Right ventricle myocardium superior (tissue), 1 donor: ENCODE measurements at places on chromosomes 7 and 10.

DNA sequence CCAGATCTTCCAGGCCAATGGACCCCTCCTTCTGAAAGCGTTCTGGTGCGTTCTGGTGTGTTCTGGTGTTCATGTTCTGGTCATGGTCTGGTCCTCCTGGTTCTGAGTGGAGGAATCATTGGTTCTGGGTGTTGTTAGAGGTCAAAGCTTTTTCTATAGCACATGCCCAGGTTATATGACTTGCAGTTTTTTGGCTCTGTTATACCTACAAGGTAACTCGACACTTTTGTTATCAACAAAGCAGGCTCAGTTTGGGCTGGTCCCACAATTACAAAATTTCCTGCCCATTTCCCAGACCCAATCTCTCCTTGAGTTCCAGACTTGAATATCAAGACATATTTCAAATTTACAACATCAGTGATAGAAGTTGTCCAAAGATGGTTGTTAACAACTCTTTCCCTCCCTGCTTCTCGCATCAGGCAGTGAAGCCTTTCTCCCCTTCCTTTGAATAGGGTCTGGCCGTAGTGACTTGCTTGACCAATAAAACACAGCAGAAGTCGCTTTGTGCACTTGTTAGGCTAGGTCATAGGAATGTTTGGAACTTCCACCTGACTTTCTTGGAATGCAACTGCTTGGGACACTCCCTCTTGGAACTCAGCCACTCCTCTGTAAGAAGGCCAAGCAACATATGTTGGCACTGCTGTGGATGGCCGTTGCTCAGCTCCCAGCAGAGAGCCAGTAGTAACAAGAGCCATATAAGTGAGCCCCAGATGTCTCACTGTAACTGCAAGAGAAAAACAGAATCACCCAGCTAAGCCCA lies 83.1 kb upstream of the STEAP1B start:
- DNase-seq, result no peak

- DNase-seq, result peak; percentile 77
These were observed 101.5 kb downstream of the RNF216 start for GRCh38 chr7:5679813-5680473.

DNA sequence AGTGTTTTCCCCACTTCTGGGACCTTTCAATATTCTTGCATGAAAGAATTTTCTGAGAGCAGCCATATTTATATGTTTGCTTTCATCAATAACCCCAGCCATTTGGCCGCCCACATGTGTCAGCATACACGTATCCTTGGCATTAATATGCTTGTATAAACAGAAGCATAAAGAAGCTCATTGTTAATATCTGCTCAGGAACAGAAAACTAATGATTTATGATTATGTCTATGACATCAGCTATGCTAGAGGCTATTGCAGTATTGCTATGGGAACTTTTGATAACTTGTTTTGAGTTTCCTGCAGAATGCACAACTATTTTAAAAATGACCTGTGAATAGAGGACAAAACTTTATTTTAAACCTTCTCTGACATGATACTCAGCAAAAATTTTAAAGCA lies 300.9 kb upstream of the MTPN start:
- no peak for DNase-seq

DNA sequence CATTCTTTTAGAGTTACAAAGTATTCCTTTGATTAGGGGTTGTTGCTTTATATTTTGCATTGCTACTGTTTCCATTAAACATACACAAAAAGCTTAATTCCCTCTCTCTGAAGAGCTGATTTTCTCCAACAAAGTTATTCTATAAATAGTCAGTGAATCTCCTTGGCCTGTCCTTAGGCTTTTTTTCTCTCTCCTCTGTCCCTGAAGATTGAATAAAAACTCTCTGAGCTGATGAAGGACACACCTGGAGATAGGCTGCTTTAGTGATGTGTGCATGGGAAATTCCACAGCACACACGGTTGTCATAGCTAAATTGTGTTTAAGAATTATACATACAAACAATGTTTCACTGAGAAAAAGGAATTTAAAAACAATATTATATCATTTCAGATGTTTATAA lies 90.5 kb upstream of the TMEM106B start:
- DNase-seq, result no peak

GRCh38 chr7:130970196-130970595 lies 236.2 kb upstream of the KLF14 start:
- DNase-seq, result no peak

GRCh38 chr10:123683459-123683858 lies 17.3 kb downstream of the GPR26 start:
- DNase-seq, result no peak

DNA sequence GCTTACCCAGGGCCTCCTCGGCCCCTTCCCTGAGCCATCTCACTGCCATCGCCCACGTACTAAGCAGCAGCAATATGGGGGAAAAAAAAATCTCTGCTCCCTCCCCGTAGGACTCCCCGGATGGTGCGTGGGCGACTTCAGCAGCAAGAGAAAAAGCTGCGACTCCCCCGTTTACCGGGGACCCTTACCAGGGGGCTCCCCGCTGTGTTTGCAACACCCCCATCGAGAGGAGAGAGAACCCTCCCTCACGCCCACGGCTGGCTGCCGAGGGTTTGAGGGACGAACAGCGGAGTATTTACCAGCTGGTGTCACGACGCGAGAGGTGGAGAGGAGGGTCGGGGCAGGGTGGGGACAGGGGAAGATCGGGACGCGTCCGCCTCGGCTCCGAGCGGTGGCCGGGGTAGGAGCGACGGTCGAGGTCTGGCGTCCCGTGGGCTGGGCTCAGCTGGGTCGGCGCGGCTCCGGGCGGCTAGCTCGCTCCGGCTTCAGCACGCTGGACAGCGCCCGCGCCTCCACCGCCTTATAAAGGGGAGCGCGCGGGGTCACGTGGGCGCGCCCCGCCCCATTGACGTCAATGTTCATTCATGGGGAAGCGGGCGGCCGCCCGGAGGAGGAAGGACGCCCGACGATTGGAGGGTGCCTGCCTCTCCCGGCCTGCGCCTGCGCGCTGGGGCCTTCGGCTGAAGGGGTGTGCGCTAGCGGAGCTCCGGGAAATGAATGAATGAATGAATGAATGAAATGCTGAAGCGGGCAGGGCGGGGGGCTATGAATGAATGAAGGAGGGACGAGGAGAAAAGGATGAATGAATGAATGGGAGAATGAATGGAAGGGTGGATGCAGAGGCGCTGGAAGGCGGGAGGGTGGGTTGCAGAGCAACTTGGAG lies at the start of gene VGF:
VGF (minus strand) TSS at position 495 of the 883 bp plus-strand sequence. CDS start 726 bp downstream, outside the sequence.
- DNase-seq, result peak; percentile 96

GRCh38 chr10:24303522-24304310 lies 94.8 kb downstream of the KIAA1217 start:
- DNase-seq, result no peak

DNA sequence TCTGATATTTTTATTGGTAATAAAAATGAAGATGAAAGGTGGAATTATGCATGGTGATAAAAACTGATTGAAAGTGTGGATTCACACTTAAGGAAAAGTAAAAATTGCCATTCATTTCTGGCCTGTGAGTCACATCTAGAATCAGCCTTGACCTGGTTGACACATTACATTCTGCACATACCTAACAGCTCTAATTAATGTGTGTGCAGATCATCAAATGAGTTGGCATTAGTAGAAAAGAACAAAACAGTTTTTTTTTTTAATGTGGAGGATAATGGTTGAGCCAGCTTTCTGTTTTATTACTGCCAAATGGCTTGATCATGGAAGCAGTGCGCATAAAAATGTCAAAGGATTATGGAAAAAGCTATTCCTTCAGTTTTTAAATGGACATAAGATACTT lies 142.6 kb upstream of the TMEM196 start:
- no peak for DNase-seq

DNA sequence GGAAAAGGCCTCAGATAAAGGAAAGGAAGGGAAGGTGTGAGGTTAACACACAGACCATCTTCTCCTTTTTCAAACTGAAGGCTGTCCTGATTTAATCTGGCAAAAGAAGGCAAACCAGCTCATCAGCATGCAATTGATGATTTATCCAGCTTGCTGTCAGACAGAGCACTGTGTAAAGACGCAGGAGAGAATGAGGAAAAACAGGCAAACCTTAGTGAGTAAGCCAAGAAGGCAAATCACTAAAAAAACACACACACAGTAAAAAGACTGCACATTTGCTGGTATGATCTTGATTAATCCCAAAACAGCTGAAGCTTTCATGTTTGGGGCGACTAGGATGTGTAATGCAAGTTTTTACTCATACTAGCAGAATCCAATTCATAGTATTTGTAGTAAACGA lies 65.8 kb upstream of the SKAP2 start:
- DNase-seq, result no peak

GRCh38 chr10:132810141-132810806 lies 24.3 kb upstream of the NKX6-2 start:
- peak; percentile 10 for DNase-seq

DNA sequence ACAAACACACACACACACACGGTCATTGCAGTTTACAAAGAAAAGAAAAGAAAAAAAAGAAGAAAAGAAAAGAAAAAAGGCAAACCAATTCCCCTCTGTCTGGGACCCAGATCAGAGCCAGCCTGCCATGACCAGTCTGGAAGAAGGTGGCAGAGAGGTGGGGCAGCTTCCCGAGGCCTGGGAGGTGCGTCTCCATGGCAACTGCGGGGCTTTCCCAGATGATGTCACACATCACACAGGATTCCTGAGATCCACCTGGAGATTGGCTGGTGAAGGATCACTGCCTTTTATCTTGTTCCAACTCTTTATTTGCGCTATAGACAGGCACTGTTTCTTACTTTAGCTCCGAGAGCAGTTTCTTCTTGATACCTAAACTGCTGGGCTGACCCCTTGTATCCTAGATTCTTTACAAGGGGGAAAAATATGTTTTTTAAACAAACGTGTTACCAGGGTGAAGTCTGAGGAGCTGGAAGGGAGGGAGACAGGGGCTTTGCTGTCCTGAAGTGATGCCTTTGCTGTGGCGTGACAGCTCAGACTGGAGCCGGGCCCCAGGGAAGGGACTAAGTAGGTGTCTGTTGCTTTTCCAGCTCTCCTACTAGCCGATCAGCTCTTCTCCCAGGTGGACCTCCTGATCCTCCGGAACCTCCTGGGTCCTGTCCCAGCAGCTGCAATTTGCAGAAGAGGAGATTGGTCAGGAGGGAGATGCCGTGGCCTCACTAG lies 298.5 kb downstream of the KLF6 start:
- DNase-seq, result no peak

GRCh38 chr10:31906039-31906438 lies 22.6 kb downstream of the ARHGAP12 start:
- DNase-seq, result no peak

DNA sequence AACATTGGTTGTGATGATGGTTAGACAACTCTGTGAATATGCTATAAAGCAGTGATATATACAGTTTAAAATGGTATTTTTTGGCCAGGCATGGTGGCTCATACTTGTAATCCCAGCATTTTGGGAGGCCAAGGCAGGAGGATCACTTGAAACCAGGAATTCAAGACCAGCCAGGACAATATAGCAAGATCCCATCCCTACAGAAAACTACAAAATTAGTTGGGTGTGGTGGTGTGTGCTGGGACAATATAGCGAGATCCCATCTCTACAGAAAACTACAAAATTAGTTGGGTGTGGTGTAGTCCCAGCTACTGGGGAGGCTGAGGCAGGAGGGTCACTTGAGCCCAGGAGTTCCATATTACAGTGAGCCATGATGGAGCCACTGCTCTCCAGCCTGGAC lies 27.5 kb upstream of the MSMB start:
- DNase-seq, result no peak

DNA sequence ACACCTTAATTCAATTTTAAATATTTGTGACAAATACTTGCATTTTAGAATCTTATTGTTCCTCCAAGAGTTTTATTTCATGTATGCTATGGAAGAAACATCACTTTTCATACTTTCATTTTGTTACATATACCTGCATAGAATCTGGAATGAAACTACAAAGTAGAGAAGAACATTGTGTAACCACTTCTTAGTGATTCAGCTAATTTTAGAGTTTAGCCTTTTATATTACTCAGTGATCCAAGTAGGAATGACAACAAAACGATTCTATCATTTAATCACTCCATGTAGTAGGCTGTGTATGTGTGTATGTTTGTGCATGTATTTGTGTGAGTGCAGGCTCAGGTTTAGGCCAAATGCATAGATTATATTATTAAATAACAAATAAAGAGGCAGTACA lies 14.4 kb upstream of the SEMA3A start:
- no peak for DNase-seq

DNA sequence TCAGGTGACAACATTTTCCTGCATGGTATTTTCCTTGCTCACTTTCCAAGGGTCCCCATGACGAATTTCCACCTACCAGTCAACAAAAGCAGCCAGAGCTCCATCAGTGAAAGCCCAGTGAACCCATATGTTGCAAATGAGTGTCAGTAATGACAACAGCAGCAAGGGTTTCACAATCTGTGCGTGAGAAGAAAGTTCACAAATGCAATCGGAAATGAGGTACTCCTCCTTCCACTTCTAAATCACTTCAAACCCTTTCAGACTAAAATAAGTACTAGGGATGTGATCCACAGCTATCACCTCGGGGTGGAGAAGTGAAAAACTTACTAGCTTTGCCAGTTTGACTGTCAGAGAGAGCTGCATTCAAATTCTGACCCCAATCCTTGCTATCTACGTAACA lies 55.6 kb upstream of the BET1 start:
- no peak for DNase-seq

GRCh38 chr10:84269162-84269561 lies 24.3 kb downstream of the RGR start:
- DNase-seq, result no peak

GRCh38 chr7:78006063-78006755 lies 207.6 kb downstream of the PHTF2 start:
- no peak for DNase-seq

- DNase-seq, result no peak
These were observed 84.3 kb upstream of the SKAP2 start for GRCh38 chr7:26948617-26949118.

DNA sequence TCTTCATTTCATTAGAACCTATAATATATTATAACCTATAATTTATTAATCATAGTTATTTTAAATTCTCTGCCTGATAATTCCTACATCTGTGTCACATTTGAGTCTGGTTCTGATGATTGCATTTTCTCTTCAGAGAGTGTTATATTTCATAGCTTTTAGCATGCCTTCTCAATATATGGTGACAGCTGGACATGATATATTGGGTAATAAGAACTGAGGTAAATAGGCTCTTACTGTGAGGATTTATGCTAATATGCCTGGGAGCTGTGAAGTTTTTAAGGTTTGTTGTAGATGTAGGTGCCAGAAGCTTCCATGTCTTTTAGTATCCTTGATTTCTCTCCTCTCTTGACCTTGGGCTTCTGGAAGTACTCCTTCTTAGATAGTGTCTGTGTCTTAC lies 325.9 kb upstream of the SEMA3D start:
- no peak for DNase-seq

GRCh38 chr7:5567790-5568189 lies 144.2 kb upstream of the TNRC18 start:
- no peak for DNase-seq

GRCh38 chr10:69051710-69052487 lies 36.0 kb upstream of the SRGN start:
- no peak for DNase-seq

GRCh38 chr10:101920546-101920945 lies 76.9 kb upstream of the KCNIP2 start:
- no peak for DNase-seq

DNA sequence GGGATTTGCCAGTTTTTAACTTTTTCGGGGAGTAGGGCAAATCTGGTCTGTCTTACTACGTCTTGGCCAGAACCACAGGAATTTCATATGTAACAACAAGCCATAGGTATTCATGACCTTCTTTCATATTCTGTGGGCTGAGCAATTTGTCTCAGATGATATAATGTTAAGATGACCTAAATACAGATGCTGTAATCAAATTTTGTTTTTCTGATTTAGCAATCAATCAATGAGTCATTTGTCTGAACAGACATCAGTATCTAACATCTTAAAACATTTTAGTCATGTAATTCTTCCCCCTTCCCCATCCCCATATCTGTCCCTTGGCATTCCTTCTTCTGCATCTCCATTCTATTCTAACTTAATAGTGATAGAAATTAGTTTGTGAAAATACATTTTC lies 24.8 kb upstream of the NME8 start:
- no peak for DNase-seq
